Effector CD4-positive, alpha-beta T cell (primary cell): ENCODE measurements at places on chromosomes 1 and 21.

DNA sequence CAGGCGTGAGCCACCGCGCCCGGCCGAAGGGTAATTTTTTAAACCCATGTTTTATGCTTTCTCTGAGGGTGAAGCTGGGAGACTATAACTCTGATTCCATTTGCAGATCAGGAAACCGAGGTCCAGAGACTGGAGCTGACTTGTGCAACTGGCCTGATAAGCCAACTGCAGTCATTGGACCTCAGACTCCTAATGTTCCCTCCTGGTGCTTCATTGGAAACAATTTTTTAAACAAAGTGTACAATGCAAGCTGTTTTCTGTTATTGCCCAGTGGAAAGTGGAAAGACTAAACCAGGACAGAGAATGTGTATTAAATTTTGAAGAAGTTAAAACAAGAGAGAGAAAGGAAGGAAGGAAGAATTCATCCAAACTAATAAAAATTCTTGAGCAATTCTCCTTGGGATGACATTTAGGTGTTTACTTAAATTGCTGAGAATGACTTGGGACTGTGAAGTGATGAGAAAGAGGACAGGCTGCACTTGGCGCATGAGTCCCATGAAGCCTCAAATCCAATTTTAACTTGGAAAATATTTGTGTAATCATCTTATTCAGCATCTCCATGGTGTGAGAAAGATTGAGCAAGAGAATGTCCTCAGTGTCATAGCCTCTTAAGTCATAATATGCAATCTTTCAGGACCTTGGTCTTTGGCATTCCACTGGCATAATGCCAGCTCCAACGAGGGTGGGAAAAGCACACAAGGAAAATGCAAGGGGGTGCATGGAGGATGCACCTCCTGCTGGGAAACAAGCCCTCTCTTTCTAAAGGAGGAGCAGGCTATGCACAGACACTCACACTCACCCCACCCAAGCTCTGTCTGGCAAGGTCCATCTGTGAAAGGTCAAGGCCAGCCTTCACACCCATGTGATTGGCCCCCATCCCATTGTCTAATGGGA, 342.0 kb downstream of the SIPA1L2 start:
- no peak for DNase-seq

DNA sequence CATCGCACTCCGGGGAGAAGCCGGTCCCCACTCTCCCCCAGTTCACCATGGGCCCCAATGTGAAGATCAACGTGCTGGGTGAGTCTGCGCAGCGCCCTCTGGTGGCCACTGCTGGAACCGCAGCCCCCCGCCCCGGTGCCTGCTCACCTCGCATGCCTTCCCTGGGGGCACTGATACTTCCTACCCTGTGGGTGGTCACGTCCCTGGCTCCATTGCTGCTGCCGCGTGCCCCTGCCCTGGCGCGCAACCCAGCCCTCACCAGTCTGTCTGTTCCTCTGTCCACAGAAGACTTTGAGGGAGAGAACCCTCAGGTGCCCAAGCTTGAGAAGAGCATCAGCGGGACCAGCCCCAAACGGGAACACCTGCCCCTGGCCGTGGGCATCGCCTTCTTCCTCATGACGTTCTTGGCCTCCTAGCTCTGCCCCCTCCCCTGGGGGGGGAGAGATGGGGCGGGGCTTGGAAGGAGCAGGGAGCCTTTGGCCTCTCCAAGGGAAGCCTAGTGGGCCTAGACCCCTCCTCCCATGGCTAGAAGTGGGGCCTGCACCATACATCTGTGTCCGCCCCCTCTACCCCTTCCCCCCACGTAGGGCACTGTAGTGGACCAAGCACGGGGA, 7.6 kb downstream of the EFNA3 start:
- peak; percentile 76 for DNase-seq

- no peak for DNase-seq
Measured at GRCh38 chr1:232186931-232187330, 443.0 kb downstream of the SIPA1L2 start.

DNA sequence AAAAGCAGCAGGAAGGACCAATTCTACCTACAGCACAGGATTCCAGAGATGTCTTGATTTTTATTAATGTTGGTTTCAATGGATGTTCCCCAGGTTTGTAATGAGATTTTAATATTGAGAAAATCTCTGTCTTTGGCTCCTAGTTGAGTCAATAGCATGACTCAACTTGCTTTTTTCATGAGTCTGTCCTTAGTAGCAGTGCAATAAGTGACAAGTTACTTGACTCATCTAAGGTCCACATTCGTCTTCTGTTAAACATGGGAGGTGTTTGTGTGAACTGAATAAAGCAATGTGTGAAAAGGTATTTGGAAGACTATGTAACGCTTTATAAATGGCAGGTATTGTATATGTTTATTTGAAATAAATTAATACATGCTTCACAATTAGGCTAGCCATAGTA, 645.0 kb upstream of the PTBP2 start:
- no peak for DNase-seq

- no peak for DNase-seq
Measured at GRCh38 chr1:103129796-103130195, 21.5 kb upstream of the COL11A1 start.

DNA sequence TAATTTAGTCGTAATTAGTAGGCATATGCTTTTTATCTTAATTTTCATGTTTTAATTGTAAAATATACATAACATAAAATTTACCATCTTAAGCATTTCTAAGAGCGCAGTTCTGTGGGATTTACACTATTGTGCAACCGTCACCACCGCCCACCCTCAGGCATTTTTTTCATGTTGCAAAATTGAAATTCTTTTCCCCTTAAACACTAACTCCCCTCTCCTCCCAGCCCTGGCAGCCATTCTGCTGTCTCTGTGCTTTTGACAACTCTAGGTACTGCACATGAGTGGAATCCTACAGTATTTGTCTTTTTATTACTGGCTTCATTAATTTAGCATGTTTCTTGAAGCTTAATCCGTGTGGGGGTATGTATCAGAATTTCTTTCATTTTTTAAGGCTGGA, 7.8 kb downstream of the PIK3CD start:
- DNase-seq: no peak

DNA sequence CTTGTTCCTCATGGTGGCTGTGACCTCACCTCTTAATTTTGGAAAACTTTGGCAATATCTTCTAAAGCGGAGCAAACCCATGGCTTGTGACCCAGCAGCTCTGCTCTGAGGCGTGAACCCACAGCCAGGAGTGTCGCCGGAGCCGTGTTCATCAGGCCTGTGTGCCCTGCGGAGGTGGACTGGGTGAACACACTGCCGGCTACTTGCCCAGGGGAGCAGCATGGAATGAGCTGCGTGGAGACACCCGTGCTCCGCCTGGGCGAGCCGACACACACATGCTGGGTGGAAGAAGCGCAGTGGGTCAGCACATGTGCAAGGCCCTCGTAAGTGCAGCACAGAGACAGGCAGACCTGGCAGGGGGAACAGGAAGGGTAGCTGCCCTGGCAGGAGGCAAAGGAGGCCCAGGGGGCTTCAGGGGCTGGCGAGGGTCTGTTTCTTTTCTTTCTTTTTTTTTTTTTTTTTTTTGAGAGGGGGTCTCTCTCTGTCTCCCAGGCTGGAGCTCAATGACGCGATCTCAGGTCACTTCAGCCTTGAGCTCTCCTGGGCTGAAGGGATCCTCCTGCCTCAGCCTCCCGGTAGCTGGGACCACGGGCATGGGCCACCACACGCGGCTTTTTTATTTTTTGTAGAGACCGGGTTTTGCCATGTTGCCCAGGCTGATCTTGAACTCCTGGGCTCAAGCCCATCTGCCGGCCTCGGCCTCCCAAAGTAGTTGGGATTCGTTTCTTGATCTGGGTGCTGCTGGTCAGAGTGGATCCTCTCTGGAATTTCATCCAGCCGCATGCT, 41.8 kb downstream of the AGPAT3 start:
- no peak for DNase-seq

- DNase-seq: no peak
Measured at GRCh38 chr21:31946231-31946630, 73.4 kb downstream of the HUNK start.

DNA sequence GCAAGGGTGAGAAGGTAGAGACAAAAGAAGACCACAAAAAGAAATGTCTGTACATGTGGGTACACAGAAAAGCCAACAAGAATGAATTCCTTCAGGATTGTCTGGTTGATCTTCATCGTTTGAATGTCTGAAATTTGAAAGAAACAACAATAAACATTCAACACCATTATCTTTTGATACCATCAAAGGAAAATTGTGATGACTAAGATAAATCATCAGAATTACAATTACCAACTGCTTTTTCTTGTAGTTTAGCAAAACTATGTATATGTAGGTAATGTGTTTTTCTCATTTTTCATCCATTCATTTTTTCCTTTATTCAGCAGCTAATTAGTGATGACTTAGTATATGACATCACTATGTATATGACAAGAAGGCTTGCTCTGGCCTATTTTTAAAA, at the start of gene OR10X1:
Gene OR10X1 (minus strand): TSS at position 167 of the 400 bp plus-strand sequence. CDS start 0 bp downstream, at position 167.
- DNase-seq: no peak

DNA sequence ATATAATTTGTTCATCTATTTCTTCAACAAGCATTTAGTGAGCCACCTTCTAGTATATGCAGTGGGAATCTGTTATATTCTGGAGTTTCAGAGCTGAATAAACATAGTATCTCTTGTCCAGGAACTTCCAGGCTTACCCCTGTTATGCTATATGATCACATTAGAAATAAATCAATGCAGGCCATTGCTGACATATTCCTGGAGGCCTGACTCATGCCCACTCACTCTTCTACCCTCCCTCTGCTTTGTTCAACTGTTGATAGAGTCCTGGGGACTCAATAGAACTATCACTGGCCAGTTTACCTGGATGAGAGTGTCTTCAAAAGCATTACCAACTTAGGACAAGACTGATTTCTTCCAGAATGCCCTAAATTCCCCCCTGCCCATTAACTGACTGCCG, 29.3 kb upstream of the SRSF10 start:
- DNase-seq: no peak

DNA sequence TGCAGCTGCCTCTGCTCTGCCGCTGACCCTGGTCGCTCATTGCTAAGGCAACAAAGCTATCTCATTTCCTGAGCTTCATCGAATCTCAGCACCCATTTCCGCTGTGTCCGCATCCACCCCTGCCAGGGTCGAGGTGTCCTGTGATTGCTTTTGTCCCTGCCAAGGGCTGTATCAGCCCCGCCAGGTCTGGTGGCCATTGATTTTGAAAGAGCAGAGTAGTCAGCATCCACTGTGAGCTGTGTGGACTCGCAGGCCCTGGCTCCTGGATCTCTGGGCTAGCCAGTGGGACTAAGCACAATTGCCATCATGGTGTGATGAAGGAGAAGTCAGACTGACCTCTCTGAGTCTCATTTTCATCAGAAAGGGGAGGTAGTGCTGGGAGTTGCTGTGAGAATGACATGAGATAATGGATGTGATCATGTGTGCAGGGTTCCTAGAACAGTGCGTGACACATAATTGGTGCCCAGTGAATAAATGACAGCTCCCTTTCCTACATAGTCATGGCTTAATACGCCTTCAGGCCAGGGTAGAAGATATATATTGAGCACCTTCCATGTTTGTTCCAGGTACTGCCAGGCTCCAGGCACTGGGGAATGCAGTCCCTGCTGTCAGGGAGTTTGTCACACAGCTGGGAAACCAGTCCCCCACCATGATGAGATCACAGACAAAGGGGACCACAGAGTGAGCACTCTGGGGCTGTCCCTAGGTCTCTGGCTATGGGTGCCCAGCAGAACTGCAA, 32.1 kb downstream of the NAV1 start:
- DNase-seq: no peak

- no peak for DNase-seq
Measured at GRCh38 chr1:53592985-53593757, 134.0 kb downstream of the DMRTB1 start.

DNA sequence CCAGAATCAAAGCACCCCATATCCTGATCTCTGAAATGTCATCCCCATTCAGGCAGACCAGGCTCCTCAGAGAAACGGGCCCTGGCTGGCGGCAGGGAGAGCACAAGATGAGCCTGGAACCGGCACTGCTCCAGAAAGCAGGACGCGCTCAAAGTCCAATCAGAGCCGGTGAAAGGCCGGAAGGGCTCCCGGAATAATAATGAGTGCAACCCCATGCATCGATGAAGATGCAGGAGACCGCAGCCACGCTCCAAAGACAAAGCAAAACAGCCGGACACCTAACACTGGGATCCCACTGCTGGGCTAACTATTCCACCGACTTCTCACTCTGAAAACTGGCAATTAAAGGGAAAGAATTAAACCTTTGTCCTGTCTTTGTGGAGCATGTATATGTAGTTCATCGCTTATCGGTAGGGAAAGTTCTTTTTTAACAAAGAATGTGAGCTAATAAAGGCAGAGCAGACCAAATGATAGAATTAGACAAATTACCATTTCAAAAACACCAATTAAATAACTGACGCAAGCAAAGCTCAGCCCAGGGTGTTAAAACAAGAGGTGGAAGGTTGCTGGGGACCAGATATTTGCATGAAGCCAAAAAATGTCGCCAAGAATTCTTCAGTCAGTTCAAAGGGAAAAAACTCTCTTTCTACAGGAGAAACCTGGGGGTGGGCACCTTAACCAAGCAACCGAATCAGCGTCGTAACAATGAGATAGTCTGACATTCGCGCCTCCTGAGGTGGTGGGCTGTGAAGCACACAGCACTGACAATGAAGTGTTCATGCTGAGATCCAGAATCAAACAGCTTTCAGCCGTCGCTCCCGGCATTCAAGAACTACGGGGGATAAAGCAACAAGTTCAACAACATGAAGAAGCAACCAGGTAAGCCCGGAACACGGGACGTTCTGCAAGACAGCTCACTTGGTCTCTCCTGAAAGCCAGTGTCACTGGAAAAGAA, 95.2 kb downstream of the NPHP4 start:
- DNase-seq: no peak

- no peak for DNase-seq
Measured at GRCh38 chr1:186481303-186481888, 20.5 kb upstream of the PDC start.

DNA sequence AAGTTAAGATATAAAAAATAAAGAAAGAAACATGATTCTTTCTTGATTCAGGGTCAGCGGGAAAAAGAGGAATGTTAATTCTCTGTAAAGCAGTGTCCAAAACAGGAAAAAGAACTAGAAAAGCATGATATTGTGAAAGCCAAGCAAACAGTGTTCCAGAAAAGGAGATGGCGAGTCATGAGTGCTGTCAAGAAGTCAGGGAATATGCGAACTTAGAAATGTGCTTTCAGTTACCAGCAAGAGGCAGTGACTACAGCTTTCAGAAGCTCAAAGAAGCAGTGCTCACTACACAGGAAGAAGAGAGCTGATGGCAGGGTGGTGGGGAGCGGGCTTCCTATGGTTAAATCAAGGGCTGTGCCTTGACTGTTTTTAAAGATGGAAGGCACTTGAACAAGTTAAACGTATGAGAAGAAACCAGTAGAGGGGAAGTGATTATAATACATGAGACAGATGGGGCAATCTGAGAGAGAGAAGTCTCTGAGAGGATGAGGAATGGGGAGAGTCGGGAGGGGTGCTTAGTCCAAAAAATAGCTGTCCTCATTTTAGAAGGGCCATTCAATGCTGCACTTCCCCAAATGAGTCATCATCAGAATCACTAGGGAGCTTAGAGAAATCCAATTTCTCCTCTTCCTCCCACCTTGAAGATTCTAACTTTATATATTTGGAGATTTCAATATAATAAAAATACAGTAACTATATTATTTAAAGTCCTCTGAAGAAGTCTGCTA, 90.4 kb downstream of the KCNK1 start:
- no peak for DNase-seq
